ENCODE measurements at places on chromosomes 1 and 21. TPM values are rescaled to one million over a fixed set of nuclear protein-coding genes. Genes with fewer than 3 reads are reported as not detected.
A peak's percentile ranks its signal among the peaks of the same experiment; 100 is the strongest.

- no peak for DNase-seq
Measured at GRCh38 chr1:194233069-194233468, 1046.7 kb upstream of the B3GALT2 start.

DPT gene
- total RNA-seq = not detected

ZNF593OS gene
- total RNA-seq = not detected

GRCh38 chr1:84156210-84156621 is 12.1 kb downstream of the PRKACB start:
- DNase-seq = peak; percentile 62

All from NCI-H460 (cell line).